ENCODE measurements at places on chromosomes 2 and 18. TPM values are rescaled to one million over a fixed set of nuclear protein-coding genes. Genes with fewer than 3 reads are reported as not detected.

Gene UGT1A8
- total RNA-seq: not detected

Gene CMPK2
- total RNA-seq: 4.9 TPM

Gene PLA2R1
- total RNA-seq: 0.88 TPM

Gene SIX3
- total RNA-seq: not detected

Gene SH3YL1
- 10.7 TPM for total RNA-seq

Measured in A375 (cell line).